ENCODE measurements at places on chromosomes 2 and 18.
A peak's percentile ranks its signal among the peaks of the same experiment; 100 is the strongest.

GRCh38 chr2:217652761-217653639, 349.8 kb downstream of the TNS1 start:
- DNase-seq: peak; percentile 11

DNA sequence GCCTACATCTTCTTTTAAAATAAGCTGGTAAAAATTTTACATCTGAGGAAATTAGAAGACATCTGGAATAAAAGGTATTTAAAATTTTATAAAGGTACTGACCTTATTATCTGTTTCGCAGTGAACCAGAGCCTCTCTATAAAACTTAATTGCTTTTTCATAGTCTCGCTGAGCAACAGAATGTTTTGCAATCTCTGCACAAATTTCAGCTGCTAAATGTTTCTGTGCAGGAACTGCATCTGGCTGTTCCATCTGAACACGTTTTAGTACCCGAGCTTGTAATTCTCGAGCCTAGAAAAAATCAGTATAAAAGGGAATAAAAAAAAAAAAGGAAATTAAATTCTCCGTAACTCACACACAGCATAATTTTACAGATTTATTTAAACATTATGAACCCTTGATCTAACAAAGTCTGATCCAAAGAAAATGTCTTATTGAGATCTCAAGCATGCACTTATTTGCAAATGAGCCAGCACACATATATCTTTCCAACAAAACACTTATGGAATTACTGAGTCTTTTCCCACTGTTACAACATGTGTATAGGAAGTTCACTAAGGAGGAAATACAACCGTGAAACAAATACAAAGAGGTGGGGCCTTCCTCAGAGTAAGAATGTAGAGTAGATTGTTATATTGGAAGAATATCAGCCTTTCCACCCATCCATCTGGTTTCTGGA, 51.8 kb downstream of the TTC21B start:
- no peak for DNase-seq

DNA sequence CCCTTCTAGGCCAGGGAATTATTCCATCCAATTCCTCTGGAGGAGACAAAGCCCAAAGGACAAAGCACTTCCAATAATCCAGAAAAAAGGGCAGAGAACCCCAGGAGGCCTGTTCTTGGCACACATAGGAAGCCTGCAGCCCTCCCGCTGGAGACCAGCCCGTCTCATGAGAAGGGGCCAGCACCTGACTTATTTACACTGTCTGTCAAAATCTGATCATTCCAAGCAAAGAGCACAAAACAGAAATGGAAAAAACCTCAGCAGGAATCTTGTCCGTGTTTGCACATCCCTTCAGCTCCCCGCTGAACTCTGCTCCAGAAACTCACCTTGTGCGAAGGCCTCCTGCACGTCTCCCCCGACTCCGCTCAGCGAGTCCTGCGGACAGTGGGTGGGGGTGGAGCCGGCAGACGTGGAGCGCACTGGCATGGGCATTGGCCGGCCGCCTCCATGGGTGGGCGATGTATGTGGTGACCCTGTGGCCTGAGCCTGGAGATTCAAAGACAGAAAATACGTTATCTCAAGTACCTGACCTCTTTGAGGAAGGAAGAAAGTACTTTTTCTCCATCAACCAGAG, 46.2 kb upstream of the DNMT3A start:
- no peak for DNase-seq

GRCh38 chr18:62523631-62524439, 1.0 kb downstream of the ZCCHC2 start:
- peak; percentile 72 for DNase-seq

DNA sequence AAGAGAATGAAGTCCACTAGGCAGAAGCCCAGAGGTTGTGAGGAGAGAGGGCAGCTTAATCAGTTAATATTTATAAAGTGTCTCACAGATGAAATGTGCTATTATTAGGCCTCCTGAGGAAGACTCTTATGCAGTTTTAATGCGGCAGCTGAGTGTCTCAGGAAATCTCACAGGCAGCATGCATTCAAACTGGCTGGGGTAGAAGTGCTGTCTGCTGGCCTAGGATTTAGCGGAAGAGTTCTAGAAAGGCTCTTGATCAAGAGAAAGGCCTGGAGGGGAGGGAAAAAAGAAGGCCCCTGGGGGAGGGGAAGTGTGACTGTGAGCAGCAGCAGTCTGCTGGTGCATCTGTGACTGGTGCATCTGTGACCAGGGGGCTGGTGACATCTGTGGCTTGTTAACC, 133.0 kb downstream of the FSHR start:
- DNase-seq: no peak

- peak; percentile 75 for DNase-seq
These were observed 183.4 kb downstream of the MYO3B start for GRCh38 chr2:170361090-170361936.

GRCh38 chr2:10544252-10544651, 96.1 kb upstream of the ODC1 start:
- DNase-seq: no peak

- DNase-seq: no peak
These were observed 671.6 kb downstream of the PLCL1 start for GRCh38 chr2:198476007-198476406.

DNA sequence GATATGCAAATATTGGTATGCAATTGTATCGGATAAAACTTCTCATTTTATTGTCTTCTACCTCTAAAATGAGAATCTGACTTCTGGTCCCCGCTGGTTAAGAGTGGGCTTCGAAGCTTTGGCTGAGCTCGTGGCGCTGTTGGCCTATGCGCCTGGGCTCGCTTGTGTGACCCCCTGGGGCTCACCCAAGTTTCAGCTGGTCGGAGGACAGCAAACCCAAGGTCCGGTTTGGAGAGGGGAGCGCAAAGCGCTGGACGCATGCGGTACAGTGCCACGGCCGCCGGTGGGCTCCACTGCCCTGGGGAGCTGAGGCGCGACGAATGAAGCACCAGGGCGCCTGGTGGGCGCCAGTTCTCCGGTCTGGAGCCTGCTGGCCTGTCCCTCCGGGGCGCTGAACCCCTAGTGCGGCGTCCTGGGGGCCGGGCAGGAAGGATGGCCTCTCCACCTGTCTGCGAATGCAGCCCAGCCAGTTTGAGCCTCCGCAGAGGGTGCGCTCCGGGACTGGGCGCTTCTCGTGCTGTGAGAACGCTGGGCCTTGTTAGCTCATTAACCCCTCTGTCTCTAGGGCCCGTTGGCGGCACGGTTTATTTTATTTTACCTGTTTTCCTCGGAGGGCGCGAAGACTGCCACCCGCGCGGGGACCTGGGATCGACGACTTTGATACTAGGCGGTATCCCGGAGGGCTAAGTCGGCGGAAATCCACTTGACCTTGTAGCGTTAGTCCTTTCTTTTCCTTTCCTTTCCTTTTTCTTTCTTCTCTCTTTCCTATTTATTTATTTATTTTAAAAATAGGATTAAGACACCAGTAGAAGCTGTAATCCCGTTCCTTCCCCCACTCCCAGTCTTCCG, 10.4 kb downstream of the MEIS1 start:
- no peak for DNase-seq

- no peak for DNase-seq
These were observed 119.2 kb downstream of the ACKR3 start for GRCh38 chr2:236688563-236689392.

DNA sequence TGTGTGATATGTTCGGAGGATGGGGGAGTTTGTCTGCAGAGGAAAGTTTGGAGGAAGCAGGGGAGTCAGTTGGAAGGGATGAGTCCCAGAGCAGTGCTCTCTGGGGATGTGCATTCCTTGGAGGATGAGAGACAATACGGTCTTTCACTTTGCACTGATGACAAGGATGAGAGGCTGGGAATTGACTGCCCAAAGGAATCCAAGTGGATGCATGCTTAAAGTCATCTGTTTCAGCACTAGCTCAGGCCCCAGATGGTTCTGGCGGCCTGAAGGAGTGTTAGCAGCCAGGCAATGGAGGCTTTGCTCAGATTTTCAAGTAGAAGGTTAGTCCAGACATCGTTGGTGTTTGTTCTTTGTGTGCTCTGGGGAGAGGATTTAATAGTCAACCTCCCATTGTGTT, 100.2 kb downstream of the CRIM1 start:
- no peak for DNase-seq

DNA sequence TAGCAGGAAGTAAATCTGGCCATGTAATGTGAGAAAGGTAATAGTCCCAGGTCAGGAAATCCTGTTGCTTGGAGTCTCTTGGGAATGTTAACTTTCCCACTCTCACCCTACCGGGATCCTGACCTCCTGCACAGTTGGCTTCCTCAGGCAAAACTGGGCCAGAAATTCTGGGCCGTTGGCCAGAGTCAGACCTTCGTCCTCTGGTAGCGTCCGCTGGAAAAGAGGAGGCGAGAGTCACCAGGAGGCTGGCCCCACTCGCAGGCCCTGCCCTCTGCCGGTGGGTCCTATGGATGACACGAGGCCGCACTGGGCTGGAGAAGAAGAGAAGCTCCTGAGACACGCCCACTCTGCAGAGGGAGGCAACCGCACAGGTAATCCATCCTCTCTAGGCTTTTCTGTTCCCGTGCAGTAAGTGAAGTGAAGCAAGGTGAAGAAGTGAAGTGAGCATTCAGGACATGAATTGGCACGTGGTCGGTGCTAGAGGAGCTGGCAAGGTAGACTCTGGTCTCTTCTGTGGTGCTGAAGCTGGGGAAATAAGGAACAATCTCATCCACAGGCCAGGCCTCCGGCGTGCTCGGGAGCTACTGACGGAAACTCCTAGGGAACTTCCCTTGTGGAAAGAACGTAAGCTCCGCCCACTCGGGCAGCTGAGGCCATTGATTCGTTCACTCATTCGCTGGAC, 182.7 kb upstream of the GLI2 start:
- DNase-seq: no peak

DNA sequence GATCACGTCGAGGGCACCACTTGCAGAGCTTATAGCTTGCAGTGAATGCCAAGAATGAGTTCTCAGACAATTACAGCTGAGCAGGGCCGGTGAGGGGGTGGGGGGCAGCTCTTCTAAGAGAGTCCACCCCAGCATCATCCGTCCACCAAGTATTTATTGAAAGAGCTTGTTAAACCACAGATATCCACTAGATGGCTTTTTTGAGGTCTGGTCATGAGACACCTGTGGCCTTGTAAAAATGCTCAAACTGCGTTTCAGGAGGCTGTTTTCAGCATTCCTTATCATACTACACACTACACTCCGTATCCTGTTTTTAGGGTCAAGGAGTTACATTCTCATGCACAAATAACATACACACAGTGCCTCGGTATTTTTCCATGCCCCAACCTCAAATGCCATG, 51.5 kb downstream of the DNAJC10 start:
- no peak for DNase-seq

DNA sequence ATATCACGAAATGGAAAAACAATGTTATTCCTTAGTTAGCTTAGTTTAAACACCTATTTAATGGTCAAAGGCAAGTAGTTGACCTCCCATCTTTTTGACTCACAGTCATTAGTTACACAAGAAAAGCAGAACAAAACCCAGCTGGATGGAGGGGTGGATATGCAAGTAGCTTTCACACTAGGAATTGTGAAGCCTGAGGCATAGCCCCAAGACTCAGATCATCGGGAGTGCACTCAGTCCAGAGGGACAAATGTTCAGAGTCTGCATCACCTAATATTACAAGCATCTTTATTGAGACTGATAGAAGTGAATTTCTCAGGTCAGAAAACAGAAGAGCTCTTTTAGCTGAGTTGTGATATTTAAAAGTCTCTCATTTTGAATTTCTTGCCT, 15.5 kb upstream of the CPS1 start:
- peak; percentile 5 for DNase-seq

DNA sequence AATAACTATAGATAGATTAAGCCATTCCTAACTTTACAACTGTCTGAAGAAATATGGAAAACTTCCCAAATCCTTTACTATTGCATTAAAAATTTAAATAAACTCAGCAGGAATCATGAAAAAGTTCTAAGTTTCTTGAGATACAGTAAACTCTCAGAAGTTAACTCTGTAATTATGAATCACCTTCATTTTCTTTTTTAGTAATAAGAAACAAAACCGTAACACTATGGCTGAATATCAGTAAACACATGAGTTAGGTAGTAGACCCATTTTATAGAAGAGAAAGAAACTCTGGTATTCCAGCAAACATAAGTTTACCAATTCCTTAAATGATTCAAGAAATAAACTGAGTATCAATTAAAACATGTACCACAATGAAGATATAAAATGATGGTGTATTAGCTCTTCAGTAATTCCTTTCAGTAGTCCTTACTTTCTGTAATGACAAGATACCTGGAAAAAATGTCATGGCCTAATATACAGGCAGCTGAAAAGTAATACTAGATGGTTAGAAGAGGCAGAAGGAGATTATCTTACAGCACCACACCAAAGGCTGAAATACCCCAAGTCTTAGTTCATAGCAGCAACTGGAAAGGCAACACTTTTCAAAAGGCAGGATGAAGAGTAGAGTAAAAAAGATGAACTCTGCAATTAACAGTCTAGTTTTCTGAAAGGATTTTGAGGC, 11.5 kb downstream of the TRIP12 start:
- no peak for DNase-seq

GRCh38 chr2:200252265-200253067, 54.0 kb upstream of the SPATS2L start:
- DNase-seq: no peak

DNA sequence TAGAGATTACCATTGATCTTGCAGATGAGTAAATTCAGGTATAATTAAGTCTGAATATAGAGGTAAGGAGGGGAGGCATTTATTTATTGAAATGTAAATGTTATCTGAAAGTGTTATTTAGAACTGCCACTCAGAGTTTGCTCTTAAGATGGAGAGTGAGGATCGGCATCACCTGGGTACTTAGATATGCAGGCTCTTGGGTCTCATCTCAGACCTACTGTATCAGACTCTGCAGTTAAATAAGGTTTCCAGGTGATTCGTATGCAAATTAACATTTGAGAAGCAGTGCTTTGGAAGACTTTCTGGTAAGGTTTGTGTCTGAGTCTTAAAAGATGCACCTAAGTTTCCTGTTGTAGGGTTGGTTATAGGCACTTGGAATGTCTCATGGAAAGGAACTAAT, 9.2 kb downstream of the HTR2B start:
- no peak for DNase-seq

- peak; percentile 76 for DNase-seq
These were observed 298.7 kb upstream of the COL3A1 start for GRCh38 chr2:188675391-188676009.

- peak; percentile 89 for DNase-seq
These were observed at the start of gene NEDD4L for GRCh38 chr18:58043491-58044369. TSS of gene NEDD4L (plus strand) at chr18:58044226. CDS start at chr18:58044661, 435 bp downstream.

GRCh38 chr2:143262389-143262788, 133.2 kb downstream of the ARHGAP15 start:
- DNase-seq: no peak
